ENCODE measurements at places on chromosomes 7 and 10.
A peak's percentile ranks its signal among the peaks of the same experiment; 100 is the strongest.

DNA sequence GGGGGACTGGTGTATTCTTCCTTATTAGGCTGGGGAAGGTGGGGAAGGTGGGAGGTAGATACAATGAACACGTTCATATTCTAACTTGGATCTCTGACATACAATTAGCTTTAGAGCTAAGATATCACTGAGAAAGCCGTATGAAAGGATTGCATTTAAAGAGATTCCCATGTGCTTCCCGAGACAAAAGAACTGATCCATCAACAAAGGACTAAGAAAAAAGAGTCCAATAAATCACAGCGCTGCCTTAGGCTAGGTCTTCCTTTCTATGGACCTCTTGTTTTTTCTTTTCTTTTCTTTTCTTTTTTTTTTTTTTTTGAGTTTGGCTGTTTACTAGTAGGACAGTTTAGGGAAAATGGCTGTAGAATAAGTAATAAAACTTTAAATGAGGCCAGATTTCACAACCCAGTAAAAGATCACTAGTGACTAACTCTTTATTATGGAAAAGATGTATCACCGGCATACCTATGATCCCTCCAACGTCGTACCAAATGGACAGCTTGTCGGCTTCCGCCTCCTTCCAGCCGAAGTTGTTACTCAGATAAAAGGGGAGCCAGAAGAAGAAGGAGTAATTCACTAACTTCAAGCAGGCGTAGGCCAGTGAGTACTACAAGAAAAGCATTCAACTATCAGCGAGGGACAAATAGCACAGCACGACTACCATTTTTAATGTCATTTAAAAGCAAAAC is 50.0 kb downstream of the SLC37A3 start:
- DNase-seq, result no peak

DNA sequence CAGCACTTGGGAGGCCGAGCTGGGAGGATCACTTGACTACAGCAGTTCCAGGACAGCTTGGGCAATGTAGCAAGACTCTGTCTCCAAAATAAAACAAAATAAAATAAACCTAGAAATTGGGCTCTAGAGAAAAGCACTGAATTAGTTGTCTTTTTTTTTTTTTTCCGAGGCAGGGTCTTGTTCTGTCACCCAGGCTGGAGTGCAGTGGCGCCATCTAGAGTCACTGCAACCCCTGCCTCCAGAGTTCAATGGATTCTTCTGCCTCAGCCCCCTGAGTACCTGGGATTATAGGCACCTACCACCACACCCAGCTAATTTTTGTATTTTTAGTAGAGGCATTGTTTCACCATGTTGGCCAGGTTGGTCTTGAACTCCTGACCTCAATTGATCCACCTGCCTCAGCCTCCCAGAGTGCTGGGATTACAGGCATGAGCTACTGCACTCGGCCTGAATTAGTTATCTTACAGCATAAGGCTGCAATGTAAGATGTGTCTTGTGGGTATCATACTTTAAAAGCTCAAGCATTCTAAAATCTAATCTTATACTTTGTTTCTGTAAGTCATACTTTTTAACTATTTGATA is 12.8 kb downstream of the MEIG1 start:
- no peak for DNase-seq

GRCh38 chr10:126597211-126597610 is 73.3 kb downstream of the C10orf90 start:
- no peak for DNase-seq

DNA sequence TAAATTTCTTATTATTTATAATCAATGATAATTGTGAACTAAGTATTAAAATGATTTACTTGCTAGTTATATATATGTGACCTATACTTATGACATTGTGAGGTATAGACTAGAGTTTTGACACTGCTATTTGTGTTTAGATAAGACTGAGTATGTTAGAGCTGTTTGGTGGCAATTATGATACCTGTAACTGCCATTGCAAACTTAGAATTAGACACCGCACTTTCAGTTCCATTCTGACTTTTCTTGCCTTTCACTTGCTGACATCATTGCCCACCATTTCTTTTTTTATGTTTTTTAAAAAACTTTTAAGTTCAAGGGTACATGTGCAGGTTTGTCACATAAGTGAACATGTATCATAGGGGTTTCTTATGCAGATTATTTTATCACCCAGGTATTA is 214.5 kb downstream of the MBL2 start:
- DNase-seq, result no peak

GRCh38 chr10:119315128-119316001 is 108.0 kb downstream of the GRK5 start:
- peak; percentile 17 for DNase-seq

DNA sequence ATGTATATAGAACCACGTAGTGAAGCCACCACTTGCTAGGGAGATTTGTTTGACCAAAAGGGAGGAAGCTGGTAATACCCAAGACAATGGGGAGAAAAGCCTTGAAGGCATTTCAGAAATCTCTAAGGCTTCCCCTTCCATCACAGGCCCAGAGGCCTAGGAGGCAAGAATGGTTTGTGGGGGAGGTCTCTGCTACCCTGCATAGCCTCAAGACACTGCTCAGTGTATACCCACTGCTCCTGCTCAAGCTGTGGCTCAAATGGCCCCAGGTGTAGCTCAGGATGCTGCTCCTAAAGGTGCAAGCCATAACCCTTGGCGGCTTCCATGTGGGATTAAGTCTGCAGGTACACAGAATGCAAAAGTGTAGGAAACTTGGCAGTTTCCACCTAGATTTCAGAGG is 1105.8 kb downstream of the GATA3 start:
- no peak for DNase-seq

DNA sequence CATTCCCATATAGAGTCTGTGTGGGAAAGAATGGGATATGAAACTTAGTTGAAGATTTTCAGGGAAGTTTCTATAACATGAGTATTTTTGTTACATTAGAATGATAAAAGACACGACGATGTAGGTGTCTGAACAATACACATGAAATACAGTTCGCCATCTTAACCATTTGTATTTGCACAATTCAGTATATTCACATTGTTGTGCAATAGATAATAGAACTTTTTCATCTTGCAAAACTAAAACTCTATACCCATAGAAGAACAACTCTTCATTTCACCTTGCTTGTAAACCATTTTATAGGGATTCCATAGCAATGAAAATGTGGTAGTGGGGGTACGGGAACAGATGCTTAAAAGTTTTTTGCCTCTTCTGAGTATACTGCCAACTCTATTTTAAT is 32.8 kb downstream of the SLC39A12 start:
- DNase-seq, result no peak

DNA sequence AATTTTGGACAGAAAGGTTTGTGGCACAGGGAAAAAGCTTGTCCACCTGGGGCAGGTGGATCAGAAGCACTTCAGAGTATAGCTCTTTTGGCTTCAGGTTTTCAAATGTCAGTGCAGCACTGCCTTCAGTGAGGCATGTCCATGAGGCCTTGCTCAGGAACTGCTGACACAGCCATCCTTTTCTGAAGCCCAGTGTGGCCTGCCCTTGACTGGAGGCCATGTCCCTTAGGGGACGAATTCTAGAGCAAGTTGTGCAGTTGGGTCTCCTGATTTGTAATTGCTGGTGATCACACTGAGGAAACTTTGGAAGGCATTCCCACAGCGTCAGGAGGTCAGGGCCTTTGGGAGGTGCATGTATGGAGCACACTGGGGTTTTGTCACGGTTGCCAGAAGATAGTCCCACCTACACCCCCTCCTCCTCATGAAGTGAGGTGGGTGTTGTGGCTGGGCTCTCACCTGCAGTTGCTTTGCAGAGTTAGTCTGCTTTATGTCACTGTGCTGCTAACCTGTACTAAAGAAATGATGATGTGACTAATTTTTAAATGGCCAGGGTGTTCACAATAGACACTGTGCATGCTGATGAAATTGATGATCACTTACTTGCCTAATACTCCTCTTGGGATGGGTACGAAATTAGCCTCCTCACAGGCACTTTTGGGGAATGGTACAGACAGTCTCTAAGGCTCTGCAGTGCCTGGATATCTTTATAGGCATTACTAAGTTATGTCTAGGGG is 41.7 kb downstream of the OGDH start:
- DNase-seq, result no peak

GRCh38 chr7:139660317-139661042 is 117.3 kb downstream of the HIPK2 start:
- no peak for DNase-seq

DNA sequence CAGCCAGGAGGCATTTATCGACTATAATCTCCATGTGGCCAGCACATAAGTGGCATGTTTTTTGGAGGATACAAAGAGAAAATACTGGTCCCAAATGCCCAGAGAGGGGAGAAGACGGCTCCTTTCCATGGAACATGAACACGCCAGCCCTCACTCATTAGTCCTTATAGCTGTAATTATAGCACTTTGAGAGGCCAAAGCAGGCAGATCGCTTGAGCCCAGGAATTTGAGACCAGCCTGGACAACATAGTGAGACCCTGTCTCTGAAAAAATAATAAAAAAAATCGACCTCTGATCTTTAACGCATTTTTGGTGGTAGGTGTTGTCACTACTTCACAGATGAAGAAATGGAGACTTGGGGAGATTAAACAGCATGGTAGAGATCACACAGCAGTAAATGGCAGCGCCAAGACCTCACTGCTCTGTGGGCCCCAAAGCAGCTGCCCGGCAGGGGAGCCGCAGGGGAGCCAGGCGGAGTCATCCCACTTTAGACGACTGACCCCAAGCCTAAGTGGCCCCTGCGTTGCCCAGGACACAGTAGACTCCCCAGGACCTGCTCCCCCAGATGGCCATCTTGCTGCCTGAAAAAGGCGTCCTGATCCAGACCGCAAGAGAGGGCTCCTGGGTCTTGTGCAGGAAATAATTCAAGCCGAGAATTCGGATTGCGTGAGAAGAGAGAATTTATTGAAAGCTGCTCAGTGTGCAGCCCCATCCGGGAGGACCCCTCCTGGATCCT is 21.2 kb upstream of the PRKAG2 start:
- no peak for DNase-seq

DNA sequence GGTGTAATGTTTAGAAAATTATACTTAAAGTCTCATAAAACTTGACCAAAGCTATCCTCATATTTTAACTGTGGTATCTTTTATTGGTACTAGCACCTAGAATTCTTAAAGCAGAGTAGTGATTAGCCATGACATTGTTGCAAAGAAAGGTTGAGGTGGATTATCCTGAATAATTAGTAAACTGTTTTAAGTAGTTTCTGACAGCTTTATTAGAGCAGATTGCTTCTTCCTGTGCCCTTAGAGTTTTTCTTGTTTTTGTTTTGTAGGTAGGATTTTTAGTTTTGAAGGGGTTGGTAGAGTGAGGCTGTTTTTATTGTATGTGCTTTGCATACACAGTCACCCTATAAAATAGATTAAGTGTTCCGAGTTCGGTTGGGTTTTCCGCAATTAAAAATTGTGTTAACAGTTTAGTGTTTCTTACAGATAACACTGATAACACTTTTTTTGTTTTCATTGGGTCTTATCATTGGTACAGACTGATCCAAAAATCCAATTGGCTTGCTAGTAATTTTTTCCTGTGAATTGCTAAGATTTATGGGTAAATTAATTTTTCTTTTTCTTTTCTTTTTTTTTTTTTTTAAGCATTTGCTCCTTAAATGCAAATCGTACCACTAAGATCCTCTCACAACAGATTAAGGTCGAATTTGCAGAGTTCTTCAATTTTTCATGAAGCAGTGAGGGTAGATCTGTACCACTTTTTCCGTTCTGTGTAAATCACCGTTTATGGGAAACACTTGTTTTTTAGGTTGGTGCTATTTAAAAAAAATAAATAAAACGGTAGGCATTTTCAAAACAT is 2.1 kb upstream of the PBLD start:
- DNase-seq, result no peak

GRCh38 chr10:17430647-17431355 is 23.6 kb downstream of the ST8SIA6 start:
- no peak for DNase-seq

GRCh38 chr7:54076616-54077015 is 465.6 kb upstream of the VSTM2A start:
- no peak for DNase-seq

GRCh38 chr7:138848056-138848980 is 50.3 kb upstream of the ATP6V0A4 start:
- no peak for DNase-seq

GRCh38 chr7:148026713-148027112 is 563.9 kb upstream of the C7orf33 start:
- no peak for DNase-seq

DNA sequence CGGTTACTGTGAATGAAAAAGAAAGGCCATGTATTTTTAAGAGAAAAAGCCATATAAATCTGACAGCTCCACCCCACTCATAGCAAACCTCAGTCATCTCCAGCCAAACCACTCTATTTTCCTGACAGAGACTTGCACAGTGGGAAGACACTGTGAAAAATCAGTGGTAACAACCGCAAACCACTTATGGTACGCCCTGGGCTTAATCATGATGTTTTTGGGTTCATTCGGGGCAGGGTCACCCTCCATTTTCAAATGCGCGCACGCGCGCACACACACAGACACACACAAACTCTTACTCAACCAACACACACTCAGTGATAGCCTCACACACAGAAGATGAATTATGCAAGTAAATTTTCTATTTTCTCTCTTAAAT is 82.1 kb upstream of the HPS1 start:
- no peak for DNase-seq

- no peak for DNase-seq
Measured at GRCh38 chr7:66443946-66444345, 184.7 kb upstream of the KCTD7 start.

DNA sequence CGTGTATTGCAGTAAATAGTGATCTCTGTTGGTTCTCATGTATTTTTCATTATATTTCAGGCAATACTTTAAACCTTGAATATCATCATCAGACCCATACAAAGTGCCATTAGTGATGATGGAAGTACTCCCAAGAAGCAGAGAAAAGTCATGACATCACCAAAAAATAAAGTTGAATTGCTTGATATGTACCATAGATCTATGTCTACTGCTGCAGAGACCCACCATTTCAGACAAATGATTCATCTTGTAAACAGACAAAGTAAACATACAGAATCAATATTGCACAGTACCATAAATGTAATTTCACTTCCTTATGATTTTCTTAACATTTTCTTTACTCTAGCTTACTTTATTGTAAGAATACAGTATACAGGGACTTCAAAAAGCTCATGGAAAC is 347.8 kb downstream of the IPMK start:
- DNase-seq, result no peak

GRCh38 chr7:80907141-80907601 is 11.7 kb downstream of the SEMA3C start:
- DNase-seq, result no peak

- no peak for DNase-seq
Measured at GRCh38 chr7:142579946-142580345, 169.3 kb upstream of the PRSS1 start.

All from COR-L47 (cell line).